ENCODE measurements at places on chromosomes 3 and 15.

DNA sequence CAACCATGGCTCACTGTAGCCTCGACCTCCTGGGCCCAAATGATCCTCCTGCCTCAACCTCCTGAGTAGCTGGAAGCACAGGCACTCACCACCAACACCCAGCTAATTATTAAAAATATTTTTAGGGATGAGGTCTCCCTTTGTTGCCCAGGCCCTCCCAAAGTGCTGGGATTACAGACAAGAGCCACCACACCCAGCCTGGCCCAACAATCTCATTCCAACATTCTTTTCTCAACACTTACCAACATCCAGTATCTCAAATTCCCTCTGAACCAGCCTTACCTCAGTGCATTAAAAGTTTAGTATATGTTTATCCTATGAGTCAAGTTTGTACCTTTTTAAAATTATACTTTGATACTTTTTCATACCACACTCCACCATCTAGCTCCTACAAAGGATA, 25.0 kb downstream of the ANXA2 start:
- no peak for DNase-seq

DNA sequence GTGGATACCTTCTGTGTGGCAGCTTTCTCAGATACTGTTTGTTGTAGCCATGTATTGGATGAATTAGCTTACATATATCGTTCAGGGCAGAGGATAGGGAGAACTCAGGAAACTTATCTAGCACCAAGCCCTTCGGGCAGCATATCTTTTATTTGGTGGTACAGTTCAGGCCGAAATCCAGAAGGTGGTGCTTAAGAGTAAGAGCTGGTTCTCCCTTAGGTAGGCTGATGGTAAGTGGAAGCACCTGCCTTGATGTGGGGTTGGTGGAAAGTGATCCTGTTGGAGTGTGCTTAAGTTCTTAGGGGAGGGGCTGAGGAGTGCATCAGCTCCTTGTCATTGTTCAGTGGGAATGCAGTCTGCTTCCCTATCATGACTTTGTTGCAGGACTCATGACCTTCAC, 187.5 kb downstream of the DOCK3 start:
- no peak for DNase-seq

DNA sequence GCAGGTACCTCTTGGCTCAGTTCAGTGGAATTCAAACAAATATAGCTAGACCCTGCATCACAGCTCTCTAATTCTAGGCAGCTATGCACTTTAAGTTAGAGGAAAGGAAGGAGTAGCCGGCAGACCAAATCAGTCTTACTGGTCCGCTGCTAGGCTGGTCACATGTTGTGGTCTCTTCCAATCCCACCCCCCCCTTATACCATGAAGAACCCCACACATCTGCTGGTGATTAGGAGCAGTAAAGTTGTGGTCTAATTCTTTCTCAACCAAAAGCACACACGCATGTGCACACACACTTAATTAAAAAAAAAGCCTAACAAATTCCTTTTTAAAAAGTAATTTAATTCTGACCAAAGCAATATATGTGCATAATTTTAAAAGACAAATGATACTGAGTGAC, 16.7 kb upstream of the SH3GL3 start:
- no peak for DNase-seq

- peak; percentile 46 for DNase-seq
Observed at GRCh38 chr3:124119056-124119716, 127.3 kb upstream of the ROPN1 start.

- DNase-seq, result no peak
Observed at GRCh38 chr15:35448294-35448693, 97.7 kb downstream of the DPH6 start.

DNA sequence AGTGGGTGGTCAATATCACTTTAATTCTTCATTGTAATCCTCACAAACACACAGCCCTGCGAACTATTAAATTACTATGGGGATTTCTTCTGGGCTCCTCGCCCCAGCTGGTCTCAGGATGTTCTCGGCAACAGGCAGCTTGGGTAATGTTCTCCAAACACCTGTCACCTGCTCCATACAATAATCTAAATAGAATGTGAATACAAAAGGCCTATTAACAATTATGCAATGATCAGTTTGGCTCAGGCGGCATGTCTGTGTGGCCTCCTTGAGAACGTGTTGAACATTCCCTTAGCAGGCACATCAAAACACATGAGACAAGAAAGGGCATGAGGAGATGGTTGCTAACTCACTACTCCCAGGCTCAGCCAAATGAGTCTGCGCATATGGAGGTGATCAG, 158.6 kb upstream of the KBTBD8 start:
- no peak for DNase-seq

GRCh38 chr3:157494581-157495281, 8.5 kb downstream of the VEPH1 start:
- no peak for DNase-seq

GRCh38 chr15:74631408-74631807, 15.8 kb downstream of the CLK3 start:
- no peak for DNase-seq

DNA sequence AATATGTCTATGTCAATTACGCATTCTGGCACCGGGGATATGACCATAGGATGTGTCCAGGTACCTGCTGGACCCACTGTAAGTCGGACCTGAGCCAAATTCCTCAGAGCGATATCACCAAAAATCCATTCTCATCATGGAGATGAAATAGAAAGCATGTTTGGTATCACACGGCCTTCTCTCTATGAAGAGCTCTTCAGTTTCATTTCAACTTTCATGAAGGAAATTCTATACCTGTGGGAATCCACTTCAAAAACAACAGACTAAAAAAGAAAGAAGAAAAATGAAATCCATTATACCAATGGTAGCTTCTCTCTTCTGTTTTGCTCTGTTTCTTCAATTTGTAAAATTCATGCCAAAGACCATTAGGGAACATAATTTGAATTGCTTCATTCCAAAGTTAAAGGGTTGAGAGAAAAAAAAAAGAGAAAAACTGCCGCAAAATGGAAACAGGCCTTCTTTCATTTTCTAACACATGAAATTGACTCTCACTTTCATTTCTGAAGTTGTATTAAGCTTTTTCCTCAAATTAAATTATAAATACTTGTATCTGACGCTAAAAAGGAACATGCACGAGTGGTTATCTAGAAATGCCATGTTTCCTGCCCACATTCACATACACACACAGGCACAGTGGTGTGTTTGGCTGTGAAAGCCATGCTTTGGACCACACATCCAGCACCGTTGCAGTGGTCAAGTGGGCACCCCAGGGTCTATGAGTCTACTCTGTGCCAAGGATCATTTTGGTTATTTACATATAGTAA, 46.9 kb upstream of the DIPK2A start:
- DNase-seq, result no peak

GRCh38 chr3:32841867-32842470, 24.2 kb downstream of the TRIM71 start:
- no peak for DNase-seq

DNA sequence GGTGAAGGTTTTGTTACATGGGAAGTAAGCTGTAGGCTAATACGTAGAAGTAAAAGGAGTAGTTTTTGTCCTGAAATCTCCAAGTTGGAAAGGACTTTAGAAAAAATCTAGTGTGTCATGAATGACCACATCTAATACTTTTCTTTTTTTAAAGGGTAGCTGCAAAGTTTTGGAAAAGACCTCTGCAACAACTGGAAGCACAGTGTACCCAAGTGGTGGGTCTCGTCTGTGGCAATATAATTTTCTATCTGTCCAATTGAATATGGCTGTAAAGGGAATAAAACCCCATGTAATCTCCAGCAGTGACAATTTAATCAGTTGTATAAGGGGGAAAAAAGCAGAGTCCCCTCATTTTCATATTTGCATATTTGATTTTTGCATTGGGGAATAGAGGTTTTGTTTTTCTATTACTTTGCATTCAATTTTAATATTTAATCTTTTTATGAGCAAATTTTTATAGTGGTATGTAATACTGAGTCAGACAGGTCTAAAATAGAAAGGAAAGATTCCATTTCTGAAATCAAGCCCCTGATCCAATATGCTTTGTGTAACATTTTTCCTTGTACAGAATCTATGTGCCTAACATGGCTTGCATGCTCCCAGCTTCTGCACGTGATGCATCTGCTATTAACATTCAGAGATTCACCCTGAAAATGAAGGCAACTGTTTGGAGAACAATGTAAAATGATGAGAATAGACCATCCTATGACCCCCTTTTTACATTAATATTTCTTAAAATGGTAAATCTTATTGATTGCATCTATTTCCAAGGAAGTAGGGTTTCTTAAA, 531.4 kb downstream of the ZIC1 start:
- no peak for DNase-seq

DNA sequence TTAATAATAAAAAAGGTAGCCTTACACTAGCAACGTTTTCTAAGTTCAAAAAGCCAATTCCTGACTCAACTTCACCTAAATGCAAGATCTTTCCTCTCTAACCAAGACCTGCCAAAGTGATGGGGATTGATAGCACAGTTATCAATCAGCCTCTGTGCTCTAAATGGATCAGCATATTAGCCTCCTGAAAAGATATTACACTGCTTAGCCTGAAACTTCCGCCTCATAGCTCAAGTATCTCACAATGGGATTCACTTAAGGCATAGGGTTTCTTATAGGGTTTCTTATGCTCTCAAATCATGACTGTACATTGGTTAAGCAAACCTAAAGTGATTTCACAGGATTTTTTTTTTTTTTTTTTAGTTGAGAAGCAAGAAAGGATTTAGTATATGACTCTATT, 436 bp upstream of the SLC9A9 start:
- DNase-seq, result no peak

DNA sequence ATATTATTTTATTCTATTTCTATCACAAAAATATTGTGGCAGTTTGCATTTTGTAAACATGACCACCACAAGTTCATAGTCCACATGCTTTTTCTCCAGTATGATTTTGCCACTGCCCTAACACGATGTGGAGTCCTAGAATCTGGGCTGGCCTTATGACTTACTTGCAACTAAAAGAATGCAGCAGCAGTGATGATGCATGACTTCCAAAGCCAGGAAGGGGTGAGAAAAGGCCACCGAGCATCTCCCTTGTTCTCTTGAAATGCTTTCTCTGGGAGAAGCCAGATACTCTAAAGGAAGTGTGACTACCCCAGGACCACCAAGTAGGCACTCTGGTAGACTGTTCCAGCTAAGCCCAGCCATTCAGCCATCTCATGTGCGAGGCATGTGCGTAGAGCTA, 191.6 kb upstream of the MRPL3 start:
- no peak for DNase-seq

- no peak for DNase-seq
Observed at GRCh38 chr3:140553591-140553990, 124.3 kb upstream of the TRIM42 start.

DNA sequence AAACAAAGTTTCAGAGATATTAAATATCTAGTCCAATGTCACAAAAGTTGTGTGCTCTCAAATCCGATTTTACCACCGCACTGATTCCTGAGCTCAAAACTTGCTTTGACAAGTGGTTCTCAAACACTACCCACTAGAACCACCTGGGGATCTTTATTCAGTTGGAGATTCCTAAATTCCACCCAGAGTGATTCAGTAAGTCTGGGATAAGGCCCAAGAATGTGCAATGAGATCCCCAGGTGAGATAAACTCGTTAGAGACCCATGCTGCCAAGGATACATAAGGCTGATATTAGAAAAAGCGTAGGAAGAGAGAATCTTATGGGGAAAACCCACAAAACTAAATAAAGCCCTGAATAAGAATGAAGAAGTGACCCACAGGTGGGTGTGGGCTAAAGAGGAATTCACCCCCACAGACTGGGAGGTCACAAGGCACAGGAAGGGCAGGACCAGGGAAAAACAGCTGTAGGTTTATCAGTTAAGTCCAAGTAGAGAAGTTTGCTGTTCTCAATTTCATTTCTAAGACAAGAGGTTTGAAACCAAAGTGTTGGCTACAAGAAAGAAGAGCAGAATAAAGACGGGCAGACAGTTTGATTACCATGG, 11.5 kb upstream of the RPS17 start:
- DNase-seq, result no peak

DNA sequence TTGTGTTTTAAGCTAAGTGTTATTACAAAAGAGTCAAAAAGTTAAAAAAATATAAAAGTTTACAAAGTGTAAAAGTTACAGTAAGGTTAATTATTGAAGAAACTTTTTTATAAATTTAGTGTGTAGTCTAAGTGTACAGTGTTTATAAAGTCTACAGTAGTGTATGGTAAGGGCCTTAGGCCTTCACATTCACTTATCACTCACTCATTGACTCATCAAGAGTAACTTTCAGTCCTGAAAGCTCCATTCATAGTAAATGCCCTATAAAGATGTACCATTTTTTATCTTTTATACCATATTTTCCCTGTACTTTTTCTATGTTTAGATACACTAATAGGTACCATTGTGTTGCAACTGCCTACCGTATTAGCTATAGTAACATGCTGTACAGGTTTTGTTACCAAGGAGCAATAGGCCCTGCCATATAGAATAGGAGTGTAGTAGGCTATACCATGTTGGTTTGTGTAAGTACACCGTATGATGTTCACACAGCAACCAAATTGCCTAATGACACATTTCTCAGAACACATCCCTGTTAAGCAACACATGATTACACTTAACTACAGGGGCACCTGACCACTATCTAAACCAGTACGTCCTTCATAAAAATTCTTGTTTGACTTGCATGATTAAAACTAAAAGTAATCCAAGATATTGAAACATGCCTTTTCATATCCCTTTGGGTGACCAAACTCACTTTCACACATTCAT, 17.2 kb downstream of the RAD18 start:
- DNase-seq, result no peak

DNA sequence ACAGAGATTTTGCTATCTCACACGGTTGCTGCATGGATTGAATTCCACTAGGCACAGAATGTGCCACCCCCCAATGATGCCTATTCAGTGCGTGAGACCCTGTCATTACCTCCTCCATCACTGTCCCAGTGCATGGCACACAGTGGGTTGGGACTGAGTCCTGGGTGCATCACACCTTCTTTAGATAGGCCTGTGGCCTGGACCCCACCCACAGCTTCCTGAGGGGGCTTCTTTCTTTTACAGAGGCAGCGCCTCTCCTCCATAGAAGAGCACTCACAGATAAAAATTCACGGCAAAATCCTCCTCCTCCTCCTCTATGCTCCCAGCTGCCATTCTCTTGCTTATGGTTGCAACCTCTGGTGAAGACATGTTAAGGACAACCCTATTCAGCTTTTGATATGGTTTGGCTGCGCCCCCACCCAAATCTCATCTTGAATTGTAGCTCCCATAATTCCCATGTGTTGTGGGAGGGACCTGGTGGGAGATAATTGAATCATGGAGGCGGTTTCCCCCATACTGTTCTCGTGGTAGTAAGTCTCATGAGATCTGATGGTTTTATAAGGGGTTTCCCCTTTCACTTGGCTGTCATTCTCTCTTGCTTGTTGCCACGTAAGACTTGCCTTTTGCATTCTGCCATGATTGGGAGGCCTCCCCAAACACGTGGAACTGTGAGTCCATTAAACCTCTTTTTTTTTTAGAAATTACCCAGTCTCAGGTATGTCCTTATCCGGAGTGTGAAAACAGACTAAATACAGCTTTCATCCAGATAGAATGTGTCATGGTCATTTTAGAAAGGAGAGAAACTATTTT, 147.6 kb downstream of the KLF13 start:
- DNase-seq, result no peak

GRCh38 chr3:197680955-197681521, 55.7 kb downstream of the RUBCN start:
- no peak for DNase-seq

DNA sequence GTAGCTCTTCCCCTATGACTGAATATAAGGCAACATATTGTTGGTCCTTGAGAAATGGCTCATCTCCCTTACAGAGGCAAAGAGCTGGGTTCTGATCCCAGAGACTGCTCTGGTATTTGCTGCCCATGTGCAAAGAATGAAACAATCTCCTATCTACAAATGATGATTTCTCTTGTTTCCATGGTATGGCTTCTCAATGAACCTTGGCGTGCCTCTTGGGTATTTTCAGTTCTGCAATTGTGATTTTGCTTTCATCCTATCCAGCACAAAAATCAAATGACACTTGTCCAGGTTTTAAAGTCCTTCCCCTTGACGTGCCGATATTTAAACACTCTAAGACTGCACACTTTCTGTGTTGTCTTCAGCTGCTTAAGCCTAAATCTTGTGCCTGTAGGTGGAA, 109.8 kb upstream of the NR2F2 start:
- DNase-seq, result no peak
